ENCODE measurements at places on chromosomes 6 and 20.

DNA sequence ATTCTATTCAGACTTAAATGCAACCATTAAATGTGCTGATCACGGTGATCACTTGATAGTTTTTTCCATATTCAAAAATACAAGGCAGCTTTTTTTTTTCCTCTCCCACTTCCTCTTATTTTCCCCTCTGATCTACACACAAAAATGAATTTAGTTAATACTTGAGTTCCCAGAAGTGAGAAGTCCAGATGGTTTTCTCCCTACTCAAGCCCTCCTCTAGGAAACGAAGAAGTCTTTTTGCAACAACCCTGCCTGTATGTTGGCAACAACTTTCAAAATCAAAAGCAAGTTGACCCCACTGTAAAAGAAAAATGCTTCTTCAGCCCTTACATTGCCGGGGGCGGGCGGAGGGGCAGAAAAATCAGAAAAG lies 24.3 kb downstream of the ARHGAP18 start:
- DNase-seq, result no peak

GRCh38 chr6:86031713-86032112 lies 389.0 kb upstream of the SYNCRIP start:
- no peak for DNase-seq

DNA sequence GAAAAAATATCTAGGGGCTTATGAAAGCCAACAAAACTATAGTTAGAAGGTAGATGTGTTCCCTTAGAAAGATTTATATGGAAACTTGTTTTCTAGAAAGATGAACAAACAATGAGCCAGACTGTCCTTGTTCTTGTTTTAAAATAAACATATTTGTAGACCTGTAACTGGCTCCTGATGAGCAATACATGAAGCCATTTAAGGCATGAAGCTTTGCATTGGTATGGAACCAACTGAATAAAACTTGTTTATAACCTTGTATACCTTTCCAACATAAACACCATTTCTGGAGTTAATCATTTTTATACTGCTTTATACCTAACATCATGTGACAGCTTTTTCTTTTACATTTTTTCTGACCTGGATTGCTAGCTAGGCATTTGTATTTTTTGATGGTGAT lies 247.8 kb downstream of the PRL start:
- no peak for DNase-seq

GRCh38 chr20:25459916-25460535 lies 52.6 kb downstream of the GINS1 start:
- no peak for DNase-seq

GRCh38 chr6:132932588-132932987 lies 118.2 kb downstream of the RPS12 start:
- no peak for DNase-seq

GRCh38 chr20:40778894-40779496 lies 90.0 kb upstream of the MAFB start:
- peak; percentile 63 for DNase-seq

DNA sequence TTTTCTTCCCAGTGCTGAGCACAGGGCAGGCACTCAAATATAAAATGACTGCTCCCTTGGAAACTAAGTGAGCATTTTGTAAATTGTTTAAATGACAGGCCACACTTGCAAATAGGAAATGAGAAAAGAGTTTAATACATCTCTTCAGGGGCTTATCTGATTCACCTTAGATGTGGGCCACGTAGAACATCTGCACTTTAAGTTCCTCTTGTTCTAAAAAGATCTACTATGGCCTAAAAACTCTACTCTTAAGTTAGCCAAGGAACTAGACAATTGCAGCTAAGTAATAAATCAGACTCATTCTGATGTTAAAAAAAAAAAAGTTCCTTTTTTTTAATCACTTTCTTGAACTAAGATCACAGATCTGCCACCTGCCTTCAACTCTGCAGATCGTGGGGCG lies 126.3 kb downstream of the KIF16B start:
- no peak for DNase-seq

DNA sequence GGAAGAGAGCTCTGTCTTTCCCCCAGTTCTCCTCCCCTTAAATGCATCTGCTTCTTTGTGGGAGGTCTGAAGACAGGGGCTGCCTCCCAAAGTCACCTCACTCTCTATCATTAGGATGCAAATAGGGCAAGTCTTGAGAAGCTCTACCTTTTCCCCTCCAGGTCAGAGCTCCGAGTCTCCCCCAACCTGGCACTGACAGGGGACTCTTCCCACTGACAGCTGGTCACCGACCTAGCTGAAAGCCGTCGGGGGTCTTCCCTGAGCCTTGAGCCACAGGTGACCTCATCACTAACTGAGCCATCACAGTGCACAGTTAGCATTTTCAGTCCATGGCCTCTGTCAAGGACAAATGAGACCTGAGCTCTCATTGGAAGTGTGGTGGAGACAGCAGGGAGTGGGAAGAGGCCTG lies 386.7 kb downstream of the HACE1 start:
- no peak for DNase-seq

DNA sequence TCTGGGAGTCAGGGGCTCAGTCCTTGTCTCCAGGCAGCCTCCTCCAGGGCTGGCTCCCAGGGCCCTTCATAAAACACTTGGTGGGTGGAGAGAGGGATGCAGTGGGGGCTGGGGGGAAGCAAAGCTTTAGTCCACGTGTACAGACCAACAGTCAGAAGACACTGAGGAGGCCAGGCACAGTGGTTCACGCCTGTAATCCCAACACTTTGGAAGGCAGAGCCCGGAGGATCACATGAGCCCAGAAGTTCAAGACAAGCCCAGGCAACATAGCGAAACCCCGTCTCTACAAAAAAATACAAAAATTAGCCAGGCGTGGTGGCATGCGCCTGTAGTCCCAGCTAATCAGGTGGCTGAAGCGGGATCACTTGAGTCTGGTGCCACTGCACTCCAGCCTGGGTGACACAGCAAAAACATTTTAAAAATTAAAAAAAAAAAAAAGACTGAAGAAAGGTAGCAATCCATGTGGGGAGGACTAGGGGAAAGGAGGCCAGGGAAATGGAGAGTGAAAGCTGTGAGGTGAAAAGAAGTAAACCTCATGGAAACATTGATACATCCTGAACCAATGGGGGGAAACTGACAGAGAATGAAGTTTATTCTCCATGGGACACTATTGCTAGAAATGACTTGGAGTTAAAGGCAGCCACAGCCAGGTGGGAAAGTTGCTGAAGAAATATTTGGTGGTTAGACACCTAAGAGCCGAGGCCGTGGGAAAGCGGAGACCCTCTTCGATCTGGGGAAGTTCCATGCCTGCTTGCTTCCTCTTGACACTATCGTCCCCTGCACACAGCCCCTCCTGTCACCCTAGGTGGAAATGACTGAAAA lies 35.4 kb downstream of the PIM1 start:
- DNase-seq, result no peak

DNA sequence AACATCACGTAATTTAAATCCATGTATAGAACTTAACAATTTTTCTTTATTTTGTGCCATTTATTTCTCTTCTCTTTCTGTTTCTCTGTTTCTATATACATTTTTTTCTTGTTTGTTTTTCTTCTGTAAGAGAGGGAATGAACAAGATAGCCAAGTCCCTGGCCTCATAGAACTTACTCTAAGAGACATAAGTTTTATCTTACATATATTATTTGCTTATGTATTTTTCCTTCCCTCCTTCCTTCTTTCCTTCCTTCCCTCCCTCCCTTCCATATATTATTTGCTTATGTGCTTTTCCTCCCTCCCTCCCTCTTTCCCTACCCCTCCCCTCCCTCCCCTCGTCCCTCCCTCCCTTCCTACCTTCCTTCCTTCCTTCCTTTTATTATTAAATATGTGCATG lies 13.0 kb downstream of the DOK5 start:
- no peak for DNase-seq

- DNase-seq, result no peak
Observed at GRCh38 chr6:167988154-167988495, 9.3 kb upstream of the KIF25 start.

DNA sequence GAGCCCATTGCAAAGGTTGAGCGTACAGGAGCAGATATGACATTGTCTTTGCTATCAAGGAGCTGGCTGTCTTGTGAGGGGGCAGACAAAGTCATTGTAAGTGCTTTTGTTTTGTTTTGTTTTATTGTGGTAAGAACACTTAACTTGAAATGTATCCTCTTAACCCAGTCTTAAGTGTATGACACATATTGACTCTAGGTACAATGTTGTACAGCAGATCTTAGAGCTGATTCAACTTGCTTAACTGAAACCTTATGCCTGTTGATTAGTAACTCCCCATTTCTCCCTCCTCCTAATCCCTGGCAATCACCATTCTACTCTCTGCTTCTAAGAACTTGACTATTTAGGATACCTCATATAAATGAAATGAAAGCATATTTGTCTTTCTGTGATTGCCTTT lies 429.0 kb downstream of the BMP2 start:
- DNase-seq, result no peak

DNA sequence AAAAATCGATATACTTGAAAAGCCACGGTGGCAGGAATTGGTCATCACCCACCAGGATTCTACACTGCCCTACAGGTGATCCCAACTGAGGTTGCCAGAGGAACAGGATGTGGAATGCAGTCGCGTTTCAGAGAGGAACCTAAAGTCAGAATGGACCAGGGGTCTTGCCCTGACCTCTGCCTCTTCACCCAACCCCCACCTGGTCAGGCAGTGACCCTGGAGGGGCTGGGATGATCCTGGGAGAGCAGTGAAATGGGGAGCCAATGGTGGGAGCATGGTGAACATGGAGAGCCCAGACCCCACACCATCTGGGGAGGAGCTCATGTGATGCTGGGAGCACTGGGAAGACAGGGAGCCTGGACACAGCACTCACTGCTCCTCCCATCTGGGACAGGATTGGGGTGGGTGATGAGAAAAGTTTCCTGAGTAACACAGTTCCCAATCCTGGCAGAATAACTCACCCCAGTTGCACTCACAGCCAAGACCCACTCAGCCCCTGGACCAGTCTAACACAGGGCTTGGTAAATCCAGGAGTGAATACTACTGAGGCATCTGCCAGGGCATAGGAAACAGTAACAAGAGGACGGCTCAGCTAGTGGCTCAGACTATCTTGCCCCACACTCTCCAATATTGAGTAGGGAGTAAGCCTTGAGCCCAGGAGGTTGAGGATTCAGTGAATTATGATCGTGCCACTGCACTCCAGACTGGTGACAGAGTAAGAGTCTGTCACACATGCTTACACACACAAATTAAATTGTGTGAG lies 1.7 kb upstream of the ULBP2 start:
- no peak for DNase-seq

- no peak for DNase-seq
Observed at GRCh38 chr6:30321692-30322388, 4.9 kb upstream of the TRIM39 start.

- no peak for DNase-seq
Observed at GRCh38 chr6:45832063-45832462, 183.6 kb downstream of the CLIC5 start.

DNA sequence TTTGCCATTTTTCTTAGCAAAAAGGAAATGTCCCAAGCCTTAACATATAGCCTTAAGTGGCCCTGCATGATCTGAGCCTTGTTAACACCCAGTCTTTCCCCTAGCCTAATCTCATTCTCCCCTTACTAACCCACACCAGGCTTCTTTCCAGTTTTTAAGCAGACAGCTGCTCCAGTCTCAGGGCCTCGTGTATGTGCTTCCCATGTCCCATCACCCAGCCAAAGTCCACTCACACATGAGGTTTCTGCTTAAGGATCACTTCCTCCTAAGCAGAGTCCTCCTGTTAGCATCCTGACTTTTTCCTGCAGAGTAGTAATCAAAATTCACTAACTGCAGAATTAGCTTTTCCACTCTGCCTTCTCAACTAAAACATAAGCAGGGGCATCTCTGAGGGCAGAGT lies 96.1 kb downstream of the SMLR1 start:
- DNase-seq, result no peak

DNA sequence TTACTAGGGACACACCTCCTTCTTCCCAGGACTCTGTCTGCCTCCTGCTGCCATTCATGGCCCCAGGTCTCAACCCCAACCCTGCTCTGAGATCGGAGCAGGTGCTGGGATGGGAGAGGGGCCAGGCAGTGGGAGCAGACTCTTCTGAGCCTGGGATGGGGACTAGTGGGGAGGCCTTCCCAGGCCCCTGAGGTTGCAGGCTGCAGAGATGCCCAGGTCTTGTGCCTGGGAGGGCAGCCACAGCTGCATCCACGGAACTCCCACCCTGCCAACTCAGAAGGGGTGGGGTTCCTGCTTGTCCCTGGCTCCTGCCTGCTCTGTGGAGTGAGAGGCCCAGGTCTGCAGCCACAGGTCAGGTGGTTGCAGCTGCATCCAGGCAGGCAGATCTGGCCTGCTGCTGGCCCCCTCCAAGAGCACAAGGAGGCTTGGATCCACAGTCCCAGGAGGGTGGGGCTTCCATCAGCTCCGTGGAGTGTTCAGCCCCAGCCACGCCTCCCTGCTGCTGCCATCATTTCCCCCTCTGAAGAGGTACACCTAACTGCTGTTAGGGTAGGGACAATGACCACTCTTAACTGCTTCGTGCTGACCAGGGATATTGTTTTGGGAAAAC lies 2.9 kb upstream of the SLC22A1 start:
- DNase-seq, result no peak

GRCh38 chr6:167990016-167990945 lies 7.2 kb upstream of the KIF25 start:
- no peak for DNase-seq

GRCh38 chr6:138690975-138691594 lies 82.5 kb upstream of the CCDC28A start:
- no peak for DNase-seq

Measured in germinal center (tissue), 1 donor.